Fibroblast of the conjunctiva (primary cell): ENCODE measurements at places on chromosomes 3 and 15.

GRCh38 chr3:187695449-187695848 is 6.9 kb downstream of the RTP2 start:
- no peak for DNase-seq

- peak; percentile 16 for DNase-seq
Observed at GRCh38 chr3:126212620-126213378, 32.4 kb upstream of the ALDH1L1 start.

- no peak for DNase-seq
Observed at GRCh38 chr3:51719410-51720025, 12.7 kb downstream of the GRM2 start.

DNA sequence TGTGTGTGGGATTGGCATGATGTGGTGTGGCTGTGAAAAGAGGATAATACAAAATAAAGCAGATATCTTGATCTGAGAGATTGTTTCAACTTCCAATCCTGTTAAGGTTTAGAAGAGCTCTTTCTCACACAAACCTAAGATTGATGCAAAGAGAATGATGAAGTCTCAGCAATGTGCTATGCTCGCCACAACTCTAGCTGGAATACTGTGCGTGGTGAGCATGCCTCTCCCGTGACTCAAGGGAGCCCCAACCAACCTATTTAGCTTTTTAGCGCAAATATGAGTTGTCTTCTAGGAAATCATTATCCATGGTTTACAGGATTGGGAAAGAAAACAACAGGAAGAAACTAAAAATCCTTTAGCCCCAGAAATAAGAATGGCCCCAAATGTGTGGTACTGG is 28.5 kb downstream of the BTLA start:
- DNase-seq, result no peak

- DNase-seq, result no peak
Observed at GRCh38 chr15:51448622-51449399, 107.4 kb downstream of the GLDN start.

DNA sequence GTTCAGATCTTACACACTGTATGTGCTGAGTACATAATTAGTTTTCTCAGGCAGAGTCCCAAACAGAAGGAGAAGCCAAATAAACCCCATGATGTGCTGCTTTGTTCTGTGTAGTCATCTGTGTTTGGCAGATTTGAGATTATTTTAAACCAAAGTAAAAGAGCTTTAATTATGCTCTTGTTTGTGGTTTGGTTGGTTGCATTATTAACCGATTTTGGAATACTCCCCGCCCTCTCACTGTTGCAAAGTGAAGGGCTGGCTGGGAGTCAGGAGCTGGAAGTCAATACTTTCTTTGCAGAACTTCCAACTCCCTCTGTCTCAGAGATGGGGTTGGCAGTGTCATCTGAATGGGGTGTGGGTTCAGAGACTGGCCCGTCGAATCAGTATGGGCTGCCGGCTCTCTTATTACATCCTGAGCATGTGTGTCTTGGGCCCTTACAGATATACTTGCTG is 34.4 kb downstream of the SLCO3A1 start:
- no peak for DNase-seq

DNA sequence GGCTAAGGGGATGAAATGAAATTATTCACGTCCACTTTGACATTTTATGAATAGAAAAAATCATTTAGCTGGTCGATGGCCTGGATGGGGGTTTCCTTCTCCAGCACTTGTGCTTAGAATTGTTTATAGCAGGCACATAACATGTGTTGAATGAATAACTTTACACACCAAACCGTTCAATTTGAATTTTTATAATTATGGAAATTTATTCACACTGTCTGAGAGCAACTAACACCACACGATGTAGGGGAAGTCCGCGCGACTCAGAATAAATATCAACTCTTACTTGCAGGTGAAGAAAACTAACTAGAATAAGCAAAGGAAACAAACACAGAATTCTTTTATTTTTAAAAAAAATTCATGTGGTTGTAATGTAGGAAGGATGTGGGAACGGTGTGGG is 81.3 kb downstream of the MINAR1 start:
- DNase-seq, result no peak

GRCh38 chr3:47407896-47408838 is 27.3 kb downstream of the PTPN23 start:
- DNase-seq, result no peak

DNA sequence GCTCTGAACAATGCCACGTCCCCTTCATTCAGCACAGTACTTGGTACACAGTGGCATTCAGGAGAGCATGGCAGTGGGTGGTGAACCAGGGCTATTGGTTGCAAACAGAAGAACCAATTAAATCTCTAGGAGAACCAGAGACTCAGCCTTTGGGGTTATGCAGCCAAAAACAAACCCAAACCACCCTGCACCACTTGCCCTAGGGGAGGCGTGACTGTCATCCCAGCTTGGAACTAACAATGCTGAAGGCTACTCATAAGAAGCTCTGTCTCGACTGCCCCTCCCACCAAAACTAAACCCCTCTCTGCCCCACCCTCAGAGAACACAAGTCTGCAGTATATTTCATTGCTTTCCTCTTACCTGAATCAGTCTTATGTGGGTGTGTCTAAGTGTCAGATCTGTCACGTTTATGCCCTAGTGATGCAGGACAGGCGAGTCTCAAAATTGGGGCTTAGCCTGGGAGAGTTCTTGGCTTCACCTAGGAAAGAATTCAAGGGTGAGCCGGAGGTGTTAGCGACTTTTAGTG is 15.2 kb upstream of the KLHL40 start:
- DNase-seq, result no peak

DNA sequence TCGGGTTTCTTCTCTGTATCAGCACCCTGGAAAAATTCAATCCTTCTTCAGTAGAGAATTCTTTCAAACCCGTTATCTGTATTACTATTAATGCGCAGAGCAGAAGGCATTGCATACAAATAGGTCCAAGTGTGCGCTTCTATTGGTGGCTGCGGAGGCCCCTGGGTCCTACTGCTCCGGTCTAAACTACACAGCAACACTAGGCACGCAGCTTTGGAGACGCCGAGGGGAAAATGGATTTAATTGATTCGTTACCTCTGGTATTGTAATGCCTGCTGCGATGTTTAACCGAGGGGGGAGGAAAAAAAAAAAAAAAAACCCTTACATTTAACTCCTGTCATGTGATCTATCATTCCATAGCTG is at the start of gene ROBO1:
ROBO1 (minus strand) TSS at position 94 of the 363 bp plus-strand sequence.
- no peak for DNase-seq

- DNase-seq, result no peak
Observed at GRCh38 chr3:78221300-78221699, 1181.4 kb downstream of the ROBO2 start.

GRCh38 chr15:82298520-82298919 is 35.9 kb downstream of the SAXO2 start:
- no peak for DNase-seq

GRCh38 chr3:148500881-148501280 is 196.8 kb upstream of the AGTR1 start:
- DNase-seq, result no peak

DNA sequence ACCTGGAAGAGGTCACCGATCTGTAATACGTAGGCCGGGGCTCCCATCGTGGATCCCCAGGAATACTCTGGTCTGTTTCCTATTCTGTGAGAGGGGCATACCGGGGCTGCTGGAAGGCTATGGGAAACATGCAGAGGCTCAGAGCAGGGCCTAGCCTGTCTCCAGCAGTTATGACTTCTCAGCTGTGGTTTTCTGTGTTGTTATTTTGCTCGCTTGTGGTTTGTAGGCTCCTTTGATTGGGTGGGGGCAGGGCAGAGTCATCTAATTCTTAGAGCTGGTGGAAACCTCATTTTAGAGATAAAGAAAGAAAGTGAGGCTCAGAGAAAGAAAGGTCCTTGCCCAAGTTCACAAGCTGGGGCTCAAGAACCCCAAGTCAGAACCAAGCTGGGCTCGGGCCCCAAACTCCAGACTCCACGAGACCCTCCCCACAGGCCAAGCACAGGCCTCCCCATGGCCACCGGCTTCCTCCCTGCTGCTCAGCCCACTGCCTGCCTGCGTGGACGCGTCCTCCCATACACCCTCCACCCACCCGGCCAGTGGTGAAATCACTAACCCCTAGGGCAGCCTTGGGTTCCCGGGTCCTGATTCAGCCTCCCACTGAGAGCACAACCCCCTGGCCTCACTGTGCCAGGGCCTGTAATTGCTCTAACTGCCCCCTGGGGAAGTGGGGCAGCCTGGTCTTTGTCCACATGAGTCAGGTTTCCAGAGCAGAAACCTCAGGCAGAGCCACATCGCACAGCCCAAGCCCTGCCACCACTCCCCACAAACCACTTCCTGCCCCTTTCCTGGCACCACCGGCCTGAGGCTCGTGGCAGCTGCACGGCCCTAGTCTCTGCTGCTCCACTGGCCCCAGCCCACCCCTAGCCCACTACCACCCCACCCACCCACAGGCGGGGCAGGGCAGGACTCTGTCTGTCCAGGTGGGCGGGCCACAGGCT is 270.8 kb downstream of the UACA start:
- DNase-seq, result peak; percentile 24

DNA sequence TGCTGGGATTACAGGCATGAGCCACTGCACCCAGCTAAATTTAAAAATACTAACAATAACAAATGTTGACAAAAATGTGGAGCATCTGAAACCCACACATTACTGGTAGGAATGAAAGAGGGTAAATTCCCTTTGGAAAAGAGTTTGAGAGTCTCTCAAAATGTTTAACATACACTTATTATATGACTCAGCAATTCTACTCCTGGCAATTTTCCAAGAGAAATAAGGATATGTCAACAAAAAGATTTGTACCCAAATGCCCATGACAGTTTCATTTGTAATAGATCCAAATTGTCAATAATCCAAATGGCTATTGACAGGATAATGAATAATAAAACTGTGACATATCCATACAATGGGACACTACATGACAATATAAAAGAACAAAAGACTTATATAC is 9.0 kb downstream of the HCLS1 start:
- DNase-seq, result no peak

DNA sequence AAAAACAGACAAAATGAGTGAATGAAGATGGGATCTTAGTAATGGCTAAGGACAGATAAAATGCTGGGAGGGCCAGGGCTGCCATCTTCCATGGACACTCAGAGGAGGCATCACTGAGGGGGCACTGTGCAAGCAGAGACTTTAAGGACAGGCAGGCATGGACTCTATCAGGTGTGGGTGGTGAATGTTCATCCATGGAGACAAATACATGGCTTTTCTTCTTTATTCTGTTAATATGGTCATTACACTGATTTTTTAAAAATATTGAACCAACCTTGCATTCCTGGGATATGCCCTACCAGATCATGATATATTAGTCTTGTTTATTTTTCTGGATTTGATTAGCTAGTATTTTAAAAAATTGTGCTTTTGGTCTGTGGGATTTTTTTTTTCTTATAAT is 12.2 kb downstream of the NUP210 start:
- DNase-seq, result no peak

DNA sequence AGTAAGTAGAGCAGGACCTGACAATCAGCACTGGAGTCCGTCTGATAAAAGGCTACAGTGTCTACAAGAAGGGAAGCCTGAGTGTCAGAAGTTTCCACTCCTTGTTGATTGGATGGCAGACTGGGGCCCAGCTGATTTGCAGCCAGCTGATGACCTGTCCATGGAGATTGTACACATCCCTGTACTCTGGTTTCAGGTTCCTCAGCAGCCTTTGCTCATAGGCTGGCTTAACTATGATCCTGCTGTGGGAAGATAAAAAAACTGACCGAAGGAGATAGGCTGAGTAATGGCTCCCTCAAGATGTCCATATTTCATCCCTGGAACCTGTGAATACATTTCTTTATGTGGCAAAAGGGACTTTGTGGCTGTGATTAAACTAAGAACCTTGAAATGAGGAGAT is 11.7 kb upstream of the LACTB start:
- no peak for DNase-seq

- no peak for DNase-seq
Observed at GRCh38 chr3:43288850-43289249, 2.5 kb downstream of the SNRK start.

GRCh38 chr3:50390508-50391224 is 31.3 kb upstream of the TMEM115 start:
- no peak for DNase-seq

DNA sequence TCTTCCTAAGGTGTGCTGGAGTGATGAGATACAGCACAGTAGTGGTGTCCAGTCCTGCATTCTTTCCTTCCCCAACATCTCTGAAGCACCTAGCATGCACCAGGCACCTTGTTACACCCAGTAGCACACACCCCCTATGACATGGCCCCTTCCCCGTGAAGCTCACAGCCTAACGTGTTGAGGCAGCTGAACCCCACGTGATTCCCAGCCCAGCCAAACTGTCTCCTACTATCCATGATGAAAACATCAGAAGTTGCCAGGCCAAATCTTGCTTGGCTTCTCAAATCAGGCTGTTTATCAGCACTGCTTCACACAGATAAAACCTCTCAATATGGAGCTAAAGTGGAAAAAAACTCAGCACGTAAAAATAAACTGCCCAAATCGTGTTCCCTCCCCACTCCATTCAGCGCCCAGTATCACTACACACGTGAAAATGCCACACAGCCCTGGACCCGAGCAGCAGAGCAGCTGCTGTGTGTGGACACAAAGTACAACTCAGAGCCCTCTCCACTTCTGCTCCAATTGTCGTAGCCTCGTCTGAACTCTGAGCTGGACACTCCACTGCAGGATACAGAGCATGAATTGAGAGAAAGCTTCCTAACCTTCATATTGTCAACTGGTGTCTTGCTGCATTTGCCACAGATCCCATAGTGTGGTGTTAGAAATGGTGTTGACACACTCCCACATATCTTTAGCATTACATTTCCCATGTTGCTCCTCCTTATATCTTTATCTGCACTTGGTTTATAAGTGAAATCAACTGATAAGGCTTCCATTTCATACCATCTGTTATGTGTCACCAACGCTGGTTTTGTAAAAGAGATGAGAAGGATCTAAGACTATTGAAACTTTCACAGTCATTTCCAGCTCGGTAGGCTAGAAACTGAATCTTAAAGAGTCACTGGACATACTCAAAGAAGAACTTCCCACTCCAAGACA is 279.8 kb downstream of the RORA start:
- DNase-seq, result no peak

DNA sequence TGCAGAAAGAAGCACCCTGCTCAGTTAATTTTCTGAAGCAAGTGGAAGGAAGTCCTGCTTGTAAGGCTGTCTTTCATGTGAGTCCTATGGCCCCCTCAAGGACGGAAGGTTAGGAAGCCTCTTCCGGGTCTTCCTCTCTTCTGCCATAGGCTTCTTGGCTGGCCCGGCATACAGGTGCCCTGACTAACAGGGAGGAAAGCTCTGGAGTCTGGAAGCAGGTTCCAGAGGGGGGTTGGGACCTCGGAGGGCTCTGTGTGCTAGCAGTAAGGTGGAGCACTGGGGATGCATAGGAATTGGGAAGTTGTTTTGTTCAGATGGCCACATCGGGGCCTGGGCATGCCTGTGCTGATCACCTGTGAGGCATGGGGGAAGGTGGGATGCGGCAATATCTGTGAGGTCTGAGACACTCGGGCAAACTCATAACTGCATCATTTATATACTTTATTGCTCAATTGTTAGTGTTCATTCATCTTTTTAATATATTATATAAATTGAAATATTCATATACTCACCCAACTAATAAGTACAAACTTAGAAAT is 49.6 kb downstream of the TRAK1 start:
- DNase-seq, result no peak

DNA sequence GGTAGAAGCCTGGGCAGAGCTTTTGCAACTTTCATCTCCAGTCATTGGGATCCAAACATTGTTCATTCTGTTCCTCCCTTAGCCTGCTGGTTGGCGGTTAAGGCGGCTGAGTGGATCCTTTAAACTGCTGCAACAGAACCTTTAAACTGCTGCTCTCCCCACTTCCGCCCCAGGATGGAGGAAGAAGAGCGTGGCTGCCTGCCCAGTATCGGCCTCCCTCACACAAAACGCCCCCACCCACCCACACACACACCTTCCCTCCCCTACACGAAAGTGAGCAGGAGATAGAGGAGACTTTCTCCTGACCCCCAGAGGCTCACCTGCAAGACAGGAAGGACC is 460 bp upstream of the ZMAT3 start:
- DNase-seq, result no peak
